ENCODE measurements at places on chromosomes 16 and 17. TPM values are rescaled to one million over a fixed set of nuclear protein-coding genes. Genes with fewer than 3 reads are reported as not detected.
A peak's percentile ranks its signal among the peaks of the same experiment; 100 is the strongest.

GRCh38 chr16:29806641-29807425 is 504 bp downstream of the MAZ start:
- H3K4me1 ChIP-seq: peaks cover 59% of the 10 kb centered on the region
- peaks cover 1% of the 10 kb centered on the region for H3K36me3 ChIP-seq
- peak overlapping the region; percentile 92 for H3K27ac ChIP-seq
- H3K4me3 ChIP-seq: peak overlapping the region; percentile 79
- DNase-seq: peak; percentile 54

- peak overlapping the region; percentile 89 for H3K27ac ChIP-seq
- peak overlapping the region; percentile 72 for H3K4me3 ChIP-seq
- peak; percentile 95 for DNase-seq
- H3K4me1 ChIP-seq: peaks cover 8% of the 10 kb centered on the region
- no peaks in the 10 kb centered on the region for H3K36me3 ChIP-seq
- no peaks in the 10 kb centered on the region for H3K27me3 ChIP-seq
These were observed 8.0 kb upstream of the MEFV start for GRCh38 chr16:3264137-3265036.

- H3K27me3 ChIP-seq: no peaks in the 10 kb centered on the region
- H3K4me1 ChIP-seq: peaks cover 51% of the 10 kb centered on the region
- peak overlapping the region; percentile 87 for H3K27ac ChIP-seq
- no peak for DNase-seq
- peaks cover 20% of the 10 kb centered on the region for H3K36me3 ChIP-seq
- peak overlapping the region; percentile 8 for H3K4me3 ChIP-seq
These were observed 69.3 kb downstream of the KCNJ2 start for GRCh38 chr17:70238646-70239045.

- peaks cover 4% of the 10 kb centered on the region for H3K4me1 ChIP-seq
- H3K4me3 ChIP-seq: no peak overlapping the region
- no peak overlapping the region for H3K27ac ChIP-seq
These were observed 2.3 kb downstream of the SPACA3 start for GRCh38 chr17:32993977-32994376.

DNA sequence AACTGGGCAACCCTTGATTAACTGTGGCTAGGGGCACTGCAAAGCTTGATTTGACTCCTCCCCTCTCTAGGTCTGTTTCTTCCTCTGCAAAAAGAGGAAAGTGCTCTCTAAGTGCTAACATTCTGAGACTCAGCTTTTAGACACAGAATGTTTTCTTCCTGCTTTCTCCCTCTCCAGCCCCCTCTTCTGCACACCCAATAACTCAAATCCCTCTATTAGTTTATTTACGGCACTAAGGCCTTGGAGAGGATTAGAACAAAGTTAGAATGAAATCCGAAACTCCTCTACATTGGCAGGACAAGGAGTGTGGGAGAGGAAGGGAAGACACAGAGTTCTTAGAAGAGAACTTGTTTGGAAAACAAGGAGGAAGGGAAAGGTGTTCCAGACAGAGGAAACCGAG is 3.3 kb upstream of the SBK1 start:
- peaks cover 21% of the 10 kb centered on the region for H3K4me1 ChIP-seq
- no peaks in the 10 kb centered on the region for H3K27me3 ChIP-seq
- H3K36me3 ChIP-seq: no peaks in the 10 kb centered on the region

DNA sequence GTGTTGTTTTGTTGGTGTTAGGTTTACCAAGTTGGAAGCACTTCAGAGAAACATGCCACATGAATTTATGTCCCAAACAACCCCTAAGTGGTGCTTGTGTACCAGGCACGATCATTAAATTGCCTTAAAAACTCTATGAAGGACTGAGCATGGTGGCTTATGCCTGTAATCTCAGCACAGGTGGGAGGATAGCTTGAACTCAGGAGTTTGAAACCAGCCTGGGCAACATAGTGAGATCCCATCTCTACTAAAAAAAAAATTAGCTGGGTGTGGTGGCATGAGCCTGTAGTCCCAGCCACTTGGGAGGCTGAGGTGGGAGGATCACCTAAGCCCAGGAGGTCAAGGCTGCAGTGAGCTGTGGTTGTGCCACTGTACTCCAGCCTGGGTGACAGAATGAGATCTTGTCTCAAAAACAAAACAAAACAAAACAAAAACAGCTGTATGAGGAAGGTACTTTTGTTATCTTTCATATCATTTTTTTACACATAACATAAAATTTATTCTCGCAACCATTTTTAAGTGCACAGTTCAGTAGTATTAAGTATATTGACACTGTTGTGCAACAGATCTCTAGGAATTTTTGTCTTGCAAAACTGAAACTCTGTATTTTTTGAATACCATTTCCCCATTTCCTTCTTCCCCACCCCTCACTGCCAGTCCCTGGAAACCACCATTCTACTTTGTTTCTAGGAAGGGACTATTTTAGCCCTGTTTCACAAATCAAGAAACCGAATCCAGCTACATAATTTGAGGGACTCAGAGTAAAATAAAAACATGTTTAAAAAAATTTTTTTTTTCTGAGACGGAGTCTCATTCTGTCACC is 14.3 kb upstream of the RBBP6 start:
- H3K4me1 ChIP-seq: peaks cover 18% of the 10 kb centered on the region
- DNase-seq: no peak
- H3K4me3 ChIP-seq: no peak overlapping the region
- H3K36me3 ChIP-seq: no peaks in the 10 kb centered on the region
- H3K27me3 ChIP-seq: no peaks in the 10 kb centered on the region
- H3K27ac ChIP-seq: no peak overlapping the region

DNA sequence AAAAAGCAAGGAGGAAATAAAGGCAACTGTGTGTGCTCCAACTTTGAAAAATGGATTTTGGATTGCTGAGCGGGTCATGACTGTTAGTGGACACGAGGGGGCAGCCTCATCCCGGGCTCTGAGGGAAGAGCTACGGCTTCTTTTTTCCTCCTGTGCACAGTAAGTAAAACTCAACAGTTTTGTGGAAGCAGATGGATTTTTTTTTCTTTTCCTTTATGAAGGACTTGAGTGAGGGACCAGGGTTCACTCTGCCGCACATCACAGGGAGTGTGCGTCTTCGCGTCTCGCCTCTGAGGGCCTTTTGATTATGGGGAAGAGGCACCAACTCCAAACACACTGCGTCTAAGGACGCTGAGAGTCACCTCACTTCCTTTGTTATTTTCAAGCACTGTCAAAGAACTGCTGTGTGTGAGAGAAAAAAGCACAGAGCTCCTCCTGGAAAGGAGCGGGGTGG is 80.3 kb upstream of the GOT2 start:
- H3K36me3 ChIP-seq: no peaks in the 10 kb centered on the region
- peaks cover 3% of the 10 kb centered on the region for H3K27me3 ChIP-seq
- H3K4me1 ChIP-seq: peaks cover 8% of the 10 kb centered on the region
- peak overlapping the region; percentile 78 for H3K27ac ChIP-seq

GRCh38 chr16:87094556-87094865 is 222.7 kb downstream of the C16orf95 start:
- no peak overlapping the region for H3K4me3 ChIP-seq
- no peak overlapping the region for H3K27ac ChIP-seq
- H3K27me3 ChIP-seq: peaks cover 13% of the 10 kb centered on the region
- H3K36me3 ChIP-seq: no peaks in the 10 kb centered on the region
- DNase-seq: peak; percentile 11

DNA sequence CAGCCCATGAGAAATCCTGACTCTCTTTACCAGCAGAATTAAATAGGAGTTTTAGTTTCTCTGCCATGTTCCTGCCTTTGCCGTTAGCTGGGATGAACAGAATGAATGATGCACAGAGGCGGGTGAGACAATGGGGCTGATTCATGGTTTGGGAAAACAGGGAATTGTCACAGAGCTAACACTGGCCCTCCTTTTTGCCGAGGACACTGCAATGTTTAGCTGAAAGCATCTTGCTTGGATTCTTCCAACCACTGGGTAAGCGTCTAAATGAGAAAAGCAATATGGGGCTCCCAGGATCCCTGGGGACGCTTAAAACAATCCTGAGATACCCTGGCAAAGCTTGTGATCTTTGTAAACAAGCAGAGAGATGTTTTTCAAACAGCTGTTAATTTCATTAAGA is 12.8 kb upstream of the PAFAH1B1 start:
- peaks cover under 1% of the 10 kb centered on the region for H3K27me3 ChIP-seq
- peaks cover 3% of the 10 kb centered on the region for H3K4me1 ChIP-seq
- no peak for DNase-seq
- H3K27ac ChIP-seq: no peak overlapping the region
- no peaks in the 10 kb centered on the region for H3K36me3 ChIP-seq

- H3K27me3 ChIP-seq: peaks cover 1% of the 10 kb centered on the region
- H3K4me3 ChIP-seq: no peak overlapping the region
- H3K4me1 ChIP-seq: peaks cover 59% of the 10 kb centered on the region
- DNase-seq: no peak
- H3K27ac ChIP-seq: peak overlapping the region; percentile 85
These were observed 29.3 kb upstream of the ABCC3 start for GRCh38 chr17:50605429-50605828.

DNA sequence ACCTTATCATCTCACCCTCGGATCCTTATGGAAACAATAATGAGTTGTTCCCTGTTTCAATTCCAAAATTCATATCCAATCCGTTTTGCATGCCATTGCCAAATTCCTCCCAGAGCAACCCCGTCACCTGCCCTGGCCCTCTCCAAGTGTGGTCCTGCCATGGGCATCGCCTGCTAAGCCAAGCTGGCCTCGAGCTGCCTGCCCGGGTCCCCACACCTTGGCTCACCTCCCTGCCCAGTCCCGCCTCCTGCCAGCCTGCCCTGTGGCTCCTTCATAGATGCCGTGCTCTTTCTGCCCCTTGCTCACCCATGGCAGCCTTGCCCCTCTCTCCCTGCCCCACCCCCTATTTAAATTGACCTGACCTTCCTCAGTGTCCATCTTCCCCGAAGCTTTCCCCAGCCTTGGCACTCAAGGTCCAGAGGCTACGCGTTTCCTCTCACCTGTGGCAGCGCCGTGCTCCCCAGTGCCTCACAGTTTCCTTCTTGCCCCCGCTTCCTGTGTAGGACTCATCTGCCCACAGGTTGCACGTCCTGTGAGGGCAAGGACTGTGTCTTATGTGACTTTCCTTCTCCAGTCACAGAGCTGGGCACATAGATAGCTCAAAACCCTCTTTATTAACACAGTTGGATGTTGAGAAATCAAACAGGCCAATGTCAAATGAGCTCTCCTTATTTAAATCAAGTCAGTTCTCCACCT is 12.7 kb downstream of the MAPT start:
- no peak overlapping the region for H3K4me3 ChIP-seq
- H3K4me1 ChIP-seq: peaks cover 29% of the 10 kb centered on the region
- H3K27me3 ChIP-seq: peaks cover 29% of the 10 kb centered on the region
- no peak for DNase-seq
- H3K36me3 ChIP-seq: no peaks in the 10 kb centered on the region

- no peak overlapping the region for H3K27ac ChIP-seq
- H3K27me3 ChIP-seq: no peaks in the 10 kb centered on the region
- H3K4me3 ChIP-seq: no peak overlapping the region
- H3K4me1 ChIP-seq: no peaks in the 10 kb centered on the region
- no peak for DNase-seq
These were observed 24.7 kb downstream of the DNAJC7 start for GRCh38 chr17:41992576-41992975.

DNA sequence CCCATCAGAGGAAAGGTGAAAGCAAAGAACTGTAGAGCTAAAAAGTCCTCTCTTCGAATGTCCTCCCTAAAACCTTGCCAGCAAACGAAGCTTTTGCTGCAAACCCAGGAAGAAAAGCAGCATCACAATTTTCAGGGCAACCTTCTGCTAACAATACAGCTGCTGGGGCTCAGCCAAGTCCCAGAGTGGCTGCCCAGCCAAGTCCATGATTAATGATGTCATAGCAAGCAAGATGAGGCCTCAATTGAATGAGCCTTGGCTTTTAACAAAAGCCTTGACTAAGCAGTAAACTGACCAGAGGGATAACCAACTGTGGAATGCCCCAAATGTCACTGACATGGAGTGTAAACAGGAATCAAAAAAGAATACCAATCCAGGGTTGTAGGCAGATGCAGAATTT is 342.7 kb downstream of the PMP22 start:
- DNase-seq: no peak
- no peak overlapping the region for H3K4me3 ChIP-seq
- peaks cover 14% of the 10 kb centered on the region for H3K27me3 ChIP-seq
- no peak overlapping the region for H3K27ac ChIP-seq

- H3K27ac ChIP-seq: peak overlapping the region; percentile 72
- H3K4me1 ChIP-seq: peaks cover 49% of the 10 kb centered on the region
- no peaks in the 10 kb centered on the region for H3K27me3 ChIP-seq
- H3K4me3 ChIP-seq: no peak overlapping the region
- DNase-seq: no peak
These were observed 165.3 kb upstream of the GSE1 start for GRCh38 chr16:85447693-85448313.

- no peaks in the 10 kb centered on the region for H3K36me3 ChIP-seq
- peaks cover 8% of the 10 kb centered on the region for H3K27me3 ChIP-seq
- no peaks in the 10 kb centered on the region for H3K4me1 ChIP-seq
- DNase-seq: no peak
- H3K4me3 ChIP-seq: no peak overlapping the region
- H3K27ac ChIP-seq: no peak overlapping the region
These were observed 15.2 kb upstream of the SSTR5 start for GRCh38 chr16:1057252-1057932.

GRCh38 chr16:57959121-57959520 is 11.8 kb downstream of the CNGB1 start:
- DNase-seq: no peak
- peak overlapping the region; percentile 15 for H3K27ac ChIP-seq
- H3K27me3 ChIP-seq: no peaks in the 10 kb centered on the region
- H3K4me1 ChIP-seq: peaks cover 20% of the 10 kb centered on the region
- H3K4me3 ChIP-seq: no peak overlapping the region

DNA sequence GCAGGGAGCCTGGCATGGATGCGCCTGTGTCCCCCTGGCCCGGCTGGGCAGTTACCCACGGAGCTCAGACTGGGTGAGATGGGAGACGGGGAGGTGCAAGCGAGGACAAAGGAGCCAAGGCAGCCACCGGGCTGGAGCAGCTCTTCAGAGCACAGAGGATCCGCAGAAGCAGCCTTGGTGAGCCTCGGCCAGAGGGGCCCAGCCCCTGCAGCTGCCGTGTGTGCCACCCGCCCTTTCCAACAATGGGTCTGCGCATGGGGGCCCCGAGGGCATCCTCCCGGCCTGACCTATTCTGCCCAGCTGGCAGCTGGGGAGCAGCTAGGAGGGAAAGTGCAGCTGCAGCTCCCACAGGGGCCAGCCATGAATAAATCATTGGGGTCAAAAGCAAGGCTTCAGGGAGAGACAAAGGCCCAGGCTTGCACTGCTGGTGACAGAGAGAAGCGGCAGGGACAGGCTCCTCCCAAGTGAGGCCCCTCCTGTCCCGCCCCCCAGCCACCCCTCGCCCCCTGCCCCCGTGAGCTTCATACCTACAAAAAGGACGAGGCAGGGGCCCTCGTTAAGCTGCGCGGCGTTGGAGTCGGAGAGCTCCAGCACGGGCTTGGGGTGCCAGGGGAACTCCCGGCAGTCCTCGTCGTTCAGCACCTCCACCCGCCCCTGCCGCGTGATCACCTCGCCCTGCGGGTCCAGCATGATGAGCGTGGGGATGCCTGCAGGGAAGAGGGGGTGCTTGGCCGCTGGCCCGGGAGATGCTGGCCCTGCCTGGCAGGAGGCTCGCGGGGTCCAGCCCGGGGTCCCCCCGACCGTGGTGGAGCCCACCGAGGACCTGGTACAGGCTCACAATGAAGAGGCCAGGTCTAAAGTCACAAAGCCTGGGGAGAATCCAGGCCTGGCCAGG is 22.6 kb downstream of the MRM3 start:
- H3K4me3 ChIP-seq: no peak overlapping the region
- H3K27me3 ChIP-seq: no peaks in the 10 kb centered on the region
- DNase-seq: no peak
- no peak overlapping the region for H3K27ac ChIP-seq

The CDRT4 gene
- 34.1 TPM for total RNA-seq

The OTOP3 gene
- total RNA-seq: not detected

The PDE6G gene
- total RNA-seq: 0.59 TPM

The RFNG gene
- 55.6 TPM for total RNA-seq

The HBA1 gene
- total RNA-seq: not detected

The SLX4 gene
- 11.1 TPM for total RNA-seq

The CMTM2 gene
- 0.51 TPM for total RNA-seq

All from mesothelial cell of epicardium (in vitro differentiated cells).